HS-5 (cell line): ENCODE measurements at places on chromosomes 5 and 9.

DNA sequence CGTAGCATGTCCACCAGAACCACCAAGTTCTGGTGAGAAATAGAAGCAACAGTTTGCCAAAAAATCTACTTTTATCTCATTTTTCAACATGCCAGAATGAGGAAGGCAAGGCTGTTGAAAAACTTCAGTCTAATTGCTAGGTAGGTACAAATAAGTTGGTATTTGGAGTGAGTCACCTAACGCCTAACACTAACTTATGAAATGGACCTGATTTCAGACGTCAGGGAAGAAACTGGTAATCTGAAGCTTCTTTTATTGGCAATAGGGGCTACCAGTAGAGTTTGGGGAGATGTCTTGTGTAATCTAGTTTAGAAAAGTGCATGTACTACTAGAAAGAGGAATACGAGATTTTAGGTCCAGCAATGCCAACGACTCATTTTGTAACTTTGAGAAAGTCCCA lies 4.4 kb upstream of the PDE6A start:
- DNase-seq: no peak

GRCh38 chr9:9392755-9393154 lies 1220.0 kb downstream of the PTPRD start:
- no peak for DNase-seq

GRCh38 chr5:52523701-52524100 lies 264.0 kb upstream of the ITGA1 start:
- DNase-seq: no peak

GRCh38 chr5:124806373-124807077 lies 60.1 kb upstream of the ZNF608 start:
- DNase-seq: no peak

DNA sequence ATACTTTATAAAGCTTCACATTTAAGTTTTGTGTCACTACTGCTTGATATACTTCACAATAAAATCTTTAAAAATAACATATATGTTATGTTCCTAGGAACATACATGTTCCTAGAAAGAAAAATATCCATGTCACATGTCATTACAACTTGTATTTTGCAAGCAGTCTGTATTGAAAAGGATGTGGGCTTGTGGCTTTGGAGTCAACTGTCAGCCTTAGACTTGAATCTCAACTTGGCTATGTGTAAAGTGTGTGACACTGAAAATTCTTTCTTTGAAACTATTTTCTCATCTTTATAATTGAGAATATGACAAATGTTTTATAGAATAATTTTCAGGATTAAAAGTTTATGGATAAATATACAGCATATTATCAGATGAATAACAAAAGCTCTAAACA lies 273.1 kb downstream of the KIAA0825 start:
- no peak for DNase-seq

GRCh38 chr9:136856541-136857141 lies 4.5 kb downstream of the MAMDC4 start:
- no peak for DNase-seq

GRCh38 chr9:28267351-28267750 lies 694.1 kb upstream of the C9orf72 start:
- no peak for DNase-seq

GRCh38 chr5:163890261-163890660 lies 384.8 kb downstream of the MAT2B start:
- DNase-seq: no peak

DNA sequence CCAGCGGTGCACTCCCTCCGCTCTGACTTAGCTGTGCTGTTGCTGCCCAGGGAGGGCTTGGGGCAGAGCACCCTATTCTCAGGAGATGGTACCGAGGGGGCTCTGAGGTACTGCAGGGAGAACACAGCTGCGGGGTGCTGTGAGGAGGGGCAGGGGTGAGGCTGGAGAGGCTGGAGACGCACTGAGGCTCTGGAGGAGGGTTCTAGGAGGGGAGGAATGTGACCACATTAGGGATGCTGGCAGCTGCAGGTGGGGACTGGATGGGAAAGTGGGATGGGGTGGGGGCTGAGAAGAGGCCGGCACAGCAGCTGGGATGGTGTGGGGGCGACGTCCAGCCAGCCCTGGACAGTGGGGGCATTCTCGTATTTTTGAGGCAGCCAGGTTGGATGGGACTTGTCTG lies 20.9 kb downstream of the NCS1 start:
- DNase-seq: no peak

GRCh38 chr9:1179366-1179765 lies 129.2 kb downstream of the DMRT2 start:
- DNase-seq: no peak

- DNase-seq: no peak
Measured at GRCh38 chr5:139709582-139710318, 61.6 kb downstream of the CXXC5 start.

GRCh38 chr9:31573561-31573960 lies 810.9 kb upstream of the ACO1 start:
- no peak for DNase-seq

- no peak for DNase-seq
Measured at GRCh38 chr5:181203093-181203711, 1.8 kb downstream of the TRIM7 start.

- DNase-seq: no peak
Measured at GRCh38 chr9:98570663-98571440, 137.9 kb downstream of the GABBR2 start.

DNA sequence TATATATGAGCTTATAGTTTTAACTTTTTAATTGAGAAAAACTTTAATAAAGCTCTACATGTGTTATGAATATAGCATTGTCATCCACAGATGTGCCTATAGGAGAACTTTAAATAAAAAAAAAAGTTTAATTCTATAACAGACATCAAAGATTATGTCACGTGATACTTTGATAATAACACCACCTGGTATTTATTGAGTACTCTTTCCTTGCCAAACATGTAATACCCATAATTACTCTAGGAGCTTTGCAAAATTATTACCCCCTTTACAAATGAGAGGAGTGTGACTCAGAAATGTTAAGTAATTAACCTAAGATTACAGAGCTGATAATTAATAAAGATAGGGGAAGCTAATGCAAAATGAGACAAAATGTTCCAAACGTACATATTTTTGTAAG lies 43.0 kb downstream of the ITGA2 start:
- no peak for DNase-seq

GRCh38 chr5:115179030-115179393 lies 9.3 kb upstream of the TRIM36 start:
- no peak for DNase-seq

- no peak for DNase-seq
Measured at GRCh38 chr5:53089481-53089991, 20.0 kb downstream of the MOCS2 start.

GRCh38 chr9:137461316-137461662 lies 2.2 kb upstream of the NSMF start:
- no peak for DNase-seq

- no peak for DNase-seq
Measured at GRCh38 chr5:129120158-129120581, 25.6 kb downstream of the ISOC1 start.

- DNase-seq: no peak
Measured at GRCh38 chr5:66982056-66982387, 214.6 kb downstream of the CD180 start.

GRCh38 chr9:106880081-106880480 lies 17.1 kb downstream of the ZNF462 start:
- no peak for DNase-seq

- DNase-seq: peak; percentile 33
Measured at GRCh38 chr5:86613455-86613854, 4.3 kb upstream of the COX7C start.

DNA sequence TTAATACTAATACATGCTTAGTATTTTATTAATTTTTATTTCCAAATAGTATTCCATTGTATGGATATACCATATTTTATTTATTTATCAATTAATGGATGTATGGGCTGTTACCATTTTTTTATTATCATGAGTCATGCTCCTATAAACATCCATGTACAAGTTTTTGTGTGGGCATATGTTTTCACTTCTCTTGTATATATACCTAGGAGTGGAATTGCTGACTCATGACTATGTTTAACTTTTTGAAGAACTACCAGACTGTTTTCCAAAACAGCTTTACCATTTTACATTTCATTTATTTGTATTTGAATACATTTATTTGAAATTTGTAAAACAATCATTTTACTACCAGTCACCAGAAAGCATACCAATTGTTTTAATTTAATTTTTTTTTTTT lies 14.1 kb upstream of the LRRC19 start:
- no peak for DNase-seq

GRCh38 chr5:177133853-177134696 lies 502 bp downstream of the NSD1 start:
- no peak for DNase-seq

GRCh38 chr5:151648988-151649387 lies 37.7 kb downstream of the SPARC start:
- DNase-seq: no peak

GRCh38 chr5:131193106-131193505 lies 22.4 kb downstream of the LYRM7 start:
- no peak for DNase-seq

GRCh38 chr9:91814201-91814600 lies 135.8 kb downstream of the ROR2 start:
- DNase-seq: no peak

GRCh38 chr9:129675620-129676019 lies 10.2 kb downstream of the PRRX2 start:
- DNase-seq: no peak

DNA sequence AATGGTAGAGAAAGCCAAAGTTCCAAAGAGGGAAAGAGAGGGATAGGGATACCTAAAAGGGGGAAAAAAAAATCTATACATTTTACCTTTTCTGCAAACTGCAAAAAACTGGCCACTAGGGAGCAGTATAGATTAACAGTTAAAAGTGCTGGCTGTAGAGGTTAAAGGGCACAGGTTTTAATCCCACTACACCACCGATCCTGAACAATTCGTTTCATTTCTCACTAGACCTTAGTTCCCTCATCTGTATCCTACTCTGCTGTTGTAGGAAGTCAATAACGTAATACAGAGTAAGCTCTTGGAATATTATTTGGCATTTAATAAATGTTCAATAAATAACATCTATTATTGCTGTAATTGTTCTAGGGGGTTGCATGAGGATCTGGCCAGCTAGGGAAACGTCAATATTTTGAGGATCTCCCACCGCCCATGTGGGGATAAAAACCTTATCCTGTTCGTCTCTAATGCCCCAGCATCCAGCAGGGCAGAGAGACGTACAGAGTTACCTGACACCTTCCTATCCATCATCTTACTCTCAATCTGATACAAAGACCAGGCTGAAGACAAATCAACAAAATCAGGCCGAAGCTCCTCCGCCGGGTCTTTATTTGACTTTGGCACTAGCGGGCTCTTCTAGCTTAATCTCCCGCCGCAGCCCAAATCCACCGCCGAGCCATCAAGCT lies 757 bp downstream of the CDC26 start:
- DNase-seq: peak; percentile 31
